Stimulated activated CD8-positive, alpha-beta memory T cell treated with anti-CD3 and anti-CD28 coated beads, Interleukin-7, amount 100 ng/mL, for 1 hour (primary cell): ENCODE measurements at places on chromosomes 3 and 15.

GRCh38 chr3:69339760-69340159, 46.1 kb downstream of the FRMD4B start:
- DNase-seq = no peak

DNA sequence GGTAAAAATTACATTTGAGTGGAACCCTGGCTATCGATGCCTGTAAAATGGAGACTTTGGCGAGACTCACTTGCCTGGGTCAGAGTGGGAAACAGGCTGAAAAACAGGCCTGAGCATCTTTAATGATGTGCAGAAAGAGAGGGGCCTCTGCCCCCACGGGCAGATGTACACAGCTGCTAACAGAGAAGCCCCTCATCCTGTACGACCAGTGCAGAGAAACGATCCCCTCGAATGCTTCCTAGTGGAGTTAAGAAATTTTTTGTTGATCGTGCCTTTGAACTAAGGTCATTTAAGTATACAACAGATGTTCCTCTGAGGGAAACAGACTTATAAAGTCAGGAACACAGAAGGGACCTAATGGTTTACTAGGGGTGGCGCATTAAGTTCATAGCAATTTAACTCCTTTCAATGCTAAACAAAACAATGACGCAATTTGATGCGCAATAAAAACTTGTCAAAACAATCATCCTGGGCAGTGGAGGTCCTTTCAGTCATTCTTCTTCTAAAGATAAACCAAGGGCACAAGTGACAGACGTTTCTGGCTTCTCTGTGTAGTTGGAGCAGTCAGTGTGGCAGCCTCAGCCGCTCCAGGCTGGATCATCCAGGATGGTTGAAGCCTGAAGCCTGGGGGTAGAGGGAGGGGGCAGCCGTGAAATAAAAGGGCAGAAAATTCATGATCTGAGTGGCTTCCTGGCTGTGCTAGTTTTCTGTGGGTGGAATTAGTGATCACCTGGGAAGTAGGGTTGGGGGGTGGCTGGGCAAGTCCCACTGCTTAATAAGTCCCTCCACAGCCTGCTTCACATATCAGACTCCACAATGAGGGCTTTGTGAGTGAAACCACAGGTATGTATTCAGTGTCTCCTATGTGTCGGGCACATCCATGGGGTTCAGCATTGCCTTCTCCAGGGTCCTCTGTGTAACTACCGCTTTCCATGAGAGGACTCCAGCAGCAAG, 50.8 kb upstream of the MRPS22 start:
- no peak for DNase-seq

GRCh38 chr3:3625544-3626271, 173.5 kb upstream of the LRRN1 start:
- no peak for DNase-seq

GRCh38 chr3:86960550-86960949, 30.4 kb downstream of the VGLL3 start:
- no peak for DNase-seq

DNA sequence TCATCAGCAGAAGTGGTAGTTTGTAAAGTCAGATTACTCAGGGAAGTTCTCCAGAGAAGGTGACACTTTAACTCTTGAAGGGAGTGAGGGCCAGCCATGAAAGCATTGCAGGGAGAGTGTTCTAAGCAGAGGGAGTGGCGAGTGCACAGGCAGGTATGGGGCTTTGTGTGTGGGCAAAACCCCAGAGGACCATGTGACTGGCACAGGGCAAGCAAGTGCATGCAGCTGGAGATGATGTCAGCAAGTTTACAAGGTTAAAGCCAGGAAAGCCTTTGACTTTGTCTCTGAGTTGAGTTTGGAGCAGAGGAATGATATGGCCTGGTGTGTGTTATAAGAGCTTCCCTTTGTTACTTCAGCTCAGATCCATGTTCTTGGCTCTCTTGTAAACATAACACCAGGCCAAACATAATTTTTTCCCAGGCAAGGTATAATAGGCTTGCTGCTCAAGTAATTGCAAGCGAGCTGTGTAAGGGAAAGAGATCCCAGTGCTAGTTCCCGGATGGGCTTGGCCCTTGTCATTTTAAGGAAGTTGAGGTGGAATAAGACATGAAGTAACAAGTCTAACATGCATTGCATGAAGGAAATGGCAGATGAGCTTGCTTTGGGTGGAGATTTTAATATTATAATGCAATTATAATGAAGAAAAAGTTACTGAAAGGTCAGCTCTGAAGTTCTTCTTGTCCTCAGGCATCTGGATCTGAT, 341.1 kb upstream of the LRRC3B start:
- no peak for DNase-seq

GRCh38 chr3:37891227-37891626, 29.5 kb downstream of the CTDSPL start:
- DNase-seq = no peak

- DNase-seq = no peak
These were observed 40.6 kb upstream of the SEC22A start for GRCh38 chr3:123161167-123161566.

GRCh38 chr15:99010768-99011167, 3.2 kb upstream of the PGPEP1L start:
- no peak for DNase-seq

GRCh38 chr3:31226346-31226745, 306.4 kb upstream of the STT3B start:
- no peak for DNase-seq

DNA sequence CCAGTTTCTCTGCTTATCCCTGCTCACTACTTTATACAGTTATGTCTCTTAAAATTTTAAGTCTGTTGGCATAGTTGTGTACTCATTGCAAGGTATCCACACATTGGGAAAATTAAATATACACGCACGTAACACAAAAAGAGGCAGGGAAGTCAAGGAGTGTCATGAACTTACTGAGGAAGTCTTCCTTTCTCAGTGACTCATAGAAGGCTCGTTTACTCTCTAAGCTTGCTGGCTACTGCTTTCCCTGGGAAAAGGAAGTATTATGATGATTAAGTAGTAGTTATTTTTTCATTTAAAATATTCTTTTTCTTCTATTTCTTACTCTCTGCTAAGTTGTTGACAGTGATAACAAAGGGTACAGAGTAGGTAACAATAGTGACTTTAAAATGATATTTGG, 287.3 kb downstream of the UBE2E2 start:
- DNase-seq = no peak

- no peak for DNase-seq
These were observed 43.1 kb upstream of the HES1 start for GRCh38 chr3:194092881-194093301.

- DNase-seq = no peak
These were observed 286.4 kb downstream of the LRTM1 start for GRCh38 chr3:54641226-54642014.

DNA sequence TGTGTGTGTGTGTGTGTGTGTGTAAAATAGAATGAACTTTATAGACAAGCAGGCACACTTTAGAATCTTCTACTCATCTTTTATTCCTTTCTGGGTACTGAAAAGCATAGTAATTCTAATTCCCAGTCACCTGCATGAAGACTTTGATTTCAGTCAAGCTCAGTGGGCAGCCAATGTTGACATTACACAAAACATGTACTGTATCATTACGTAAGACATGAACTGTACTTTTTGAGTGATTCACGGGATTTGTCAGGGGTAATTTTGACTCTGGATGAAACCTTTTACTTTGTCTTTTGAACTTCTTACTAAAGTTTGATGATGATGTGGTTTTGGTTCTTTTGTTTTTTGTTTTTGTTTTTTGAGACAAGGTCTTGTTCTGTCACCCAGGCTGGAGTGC, 38.8 kb downstream of the PTPRG start:
- no peak for DNase-seq

- DNase-seq = no peak
These were observed 60.7 kb upstream of the FURIN start for GRCh38 chr15:90807786-90808086.

GRCh38 chr3:48427630-48427962, 2.3 kb downstream of the PLXNB1 start:
- no peak for DNase-seq

DNA sequence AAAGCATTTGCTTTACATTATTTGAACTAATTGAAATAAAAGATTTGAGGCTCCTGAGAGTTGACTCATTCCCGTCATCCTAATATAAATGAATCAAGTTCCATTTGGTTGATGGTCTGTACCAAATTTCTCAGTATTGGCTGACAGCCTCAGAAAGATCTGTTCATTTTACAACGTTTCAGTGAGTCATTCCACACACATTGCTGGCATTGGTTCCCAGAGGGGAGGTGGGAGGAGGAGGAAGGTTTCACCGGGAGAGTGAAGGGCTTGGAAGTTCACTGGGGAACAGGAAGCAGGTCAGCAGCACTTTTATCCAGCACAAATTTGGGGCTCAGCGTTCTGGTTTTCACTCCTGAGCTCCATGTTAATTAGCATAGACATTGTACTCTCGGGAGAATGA, 176.7 kb upstream of the CADPS start:
- DNase-seq = no peak

- no peak for DNase-seq
These were observed 100.8 kb upstream of the ALDH1A3 start for GRCh38 chr15:100778831-100779288.

- DNase-seq = no peak
These were observed 30.9 kb upstream of the PRR23E start for GRCh38 chr3:127161973-127162579.

- no peak for DNase-seq
These were observed 54.3 kb upstream of the MEF2A start for GRCh38 chr15:99511531-99511865.

- DNase-seq = no peak
These were observed 119.9 kb upstream of the MELTF start for GRCh38 chr3:197149528-197149927.

DNA sequence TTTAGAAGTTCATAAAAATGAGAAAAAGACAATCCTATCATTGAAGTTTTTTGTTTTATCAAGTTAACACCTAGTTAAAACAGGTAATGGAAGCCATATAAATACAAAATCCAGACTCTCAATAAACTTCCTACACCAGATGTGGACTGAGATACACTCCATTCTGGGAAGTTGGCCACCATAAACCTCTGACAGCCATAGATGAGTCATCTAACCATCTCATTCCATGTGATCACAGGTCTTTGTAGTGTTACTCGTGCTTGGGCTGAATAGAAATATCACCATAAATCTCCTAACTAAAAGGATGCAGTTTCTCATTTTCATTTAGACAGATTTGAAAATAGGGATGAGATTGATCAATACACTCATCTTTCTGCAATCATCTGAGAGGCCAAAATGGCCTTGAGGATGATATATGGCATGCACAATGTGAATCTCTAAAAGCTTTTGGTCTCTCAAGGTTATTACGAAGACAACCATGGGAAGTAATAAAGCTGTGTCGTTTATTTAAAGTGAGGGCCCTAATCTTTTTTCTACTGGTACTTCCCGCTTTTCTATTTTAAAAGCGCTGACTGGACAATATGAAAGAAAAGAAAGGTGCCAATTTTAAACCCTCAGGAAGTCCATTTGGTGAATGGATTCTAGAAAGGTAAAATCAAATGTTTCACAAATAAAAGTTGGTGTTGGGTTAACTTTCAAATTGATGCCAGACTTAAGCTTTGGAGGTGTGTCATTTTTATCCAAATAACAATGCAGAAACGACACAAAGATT, 155.5 kb downstream of the POLR2M start:
- no peak for DNase-seq

GRCh38 chr3:122794483-122794778, 438 bp upstream of the SLC49A4 start:
- no peak for DNase-seq
